Stimulated activated memory B cell treated with anti-CD40 and anti-IgM and Interleukin-4, amounts not matched to agents 10 μg/mL and 1 μg/mL and 100 μg/mL, for 72 hours (primary cell): ENCODE measurements at places on chromosomes 6 and 20.
A peak's percentile ranks its signal among the peaks of the same experiment; 100 is the strongest.

GRCh38 chr6:21599051-21599696 lies 5.6 kb downstream of the SOX4 start:
- no peak for ATAC-seq

DNA sequence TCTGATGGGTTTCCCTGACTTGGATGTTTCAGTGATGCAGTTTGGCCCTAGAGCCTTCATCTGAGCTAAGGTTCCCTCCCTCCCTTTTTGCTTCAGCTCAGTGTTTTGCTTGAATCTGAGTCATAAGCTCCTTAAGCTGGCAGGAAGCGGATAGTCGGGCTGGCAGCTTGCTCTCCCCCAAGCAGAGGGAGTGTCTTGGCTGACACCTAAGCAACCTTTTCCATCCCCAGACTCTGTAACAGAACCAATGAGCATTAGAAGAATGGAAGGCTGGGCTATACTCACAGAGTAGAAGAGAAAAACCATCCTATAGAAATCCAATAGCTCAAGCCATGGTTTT lies 98.3 kb downstream of the HAO1 start:
- ATAC-seq, result no peak

- peak; percentile 32 for ATAC-seq
Observed at GRCh38 chr20:54123587-54124180, 50.1 kb downstream of the CYP24A1 start.

DNA sequence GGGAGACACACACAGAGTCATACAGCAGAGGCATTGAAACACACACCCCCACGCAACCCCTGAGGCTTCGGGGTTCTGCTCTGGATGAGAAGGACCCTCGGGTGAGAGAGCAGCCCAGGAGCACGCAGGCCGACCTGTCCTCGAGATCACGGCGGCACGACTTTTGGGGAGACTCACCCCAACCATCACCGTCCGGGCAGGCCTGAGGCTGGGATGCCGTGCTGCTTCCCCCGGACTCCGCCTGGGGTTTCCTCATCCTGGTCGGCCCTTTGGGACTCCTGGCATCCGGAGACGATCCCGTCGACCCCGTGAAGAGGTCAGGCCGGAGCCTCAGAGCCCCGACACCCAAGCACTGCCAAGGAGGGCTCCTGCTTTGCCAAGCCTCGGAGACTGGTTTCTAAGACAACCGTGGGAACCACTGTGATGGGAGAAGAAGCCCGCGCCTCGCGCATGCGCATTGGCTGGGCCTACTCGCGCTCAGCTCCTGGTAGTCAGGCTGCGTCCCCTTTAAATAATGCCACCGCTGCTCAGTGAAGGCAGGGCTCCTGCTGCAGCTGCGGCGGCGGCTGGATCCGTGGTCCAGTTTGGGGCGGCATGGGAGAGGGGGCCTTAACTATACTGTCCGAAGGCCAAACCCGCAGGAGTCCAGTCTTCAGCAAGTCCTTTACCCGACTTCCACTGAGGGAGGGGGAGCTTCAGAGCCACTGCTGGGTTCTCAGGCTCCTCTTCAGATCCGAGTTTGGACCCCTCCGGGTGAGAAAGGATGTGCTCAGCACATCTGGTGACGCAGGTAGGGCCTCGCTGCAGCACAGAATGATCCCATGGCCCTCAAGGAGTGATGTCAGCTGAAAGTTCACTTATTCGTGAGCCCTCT lies 171.4 kb upstream of the ZNF337 start:
- ATAC-seq, result peak; percentile 54

DNA sequence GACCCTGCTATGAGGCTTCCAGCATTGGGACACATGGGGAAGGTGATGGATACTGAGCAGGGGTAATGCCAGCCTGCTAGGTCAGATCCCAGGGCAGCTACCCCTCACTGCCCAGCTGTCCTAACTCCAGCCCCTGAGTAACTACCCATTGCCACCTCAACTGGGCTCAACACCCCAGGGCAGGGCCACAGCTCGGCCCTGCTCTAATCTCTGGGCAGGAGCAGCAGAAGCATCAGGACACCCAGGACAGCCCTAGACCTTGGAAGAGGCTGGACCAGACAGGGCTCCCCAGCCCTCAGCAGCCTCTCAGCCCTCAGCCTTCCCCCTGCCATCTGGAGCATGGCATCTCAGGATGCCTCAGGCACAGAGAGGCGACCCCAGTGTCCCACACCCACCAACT lies 67.4 kb upstream of the TOP1 start:
- no peak for ATAC-seq

GRCh38 chr6:56245903-56246351 lies 1.5 kb downstream of the COL21A1 start:
- ATAC-seq, result no peak

DNA sequence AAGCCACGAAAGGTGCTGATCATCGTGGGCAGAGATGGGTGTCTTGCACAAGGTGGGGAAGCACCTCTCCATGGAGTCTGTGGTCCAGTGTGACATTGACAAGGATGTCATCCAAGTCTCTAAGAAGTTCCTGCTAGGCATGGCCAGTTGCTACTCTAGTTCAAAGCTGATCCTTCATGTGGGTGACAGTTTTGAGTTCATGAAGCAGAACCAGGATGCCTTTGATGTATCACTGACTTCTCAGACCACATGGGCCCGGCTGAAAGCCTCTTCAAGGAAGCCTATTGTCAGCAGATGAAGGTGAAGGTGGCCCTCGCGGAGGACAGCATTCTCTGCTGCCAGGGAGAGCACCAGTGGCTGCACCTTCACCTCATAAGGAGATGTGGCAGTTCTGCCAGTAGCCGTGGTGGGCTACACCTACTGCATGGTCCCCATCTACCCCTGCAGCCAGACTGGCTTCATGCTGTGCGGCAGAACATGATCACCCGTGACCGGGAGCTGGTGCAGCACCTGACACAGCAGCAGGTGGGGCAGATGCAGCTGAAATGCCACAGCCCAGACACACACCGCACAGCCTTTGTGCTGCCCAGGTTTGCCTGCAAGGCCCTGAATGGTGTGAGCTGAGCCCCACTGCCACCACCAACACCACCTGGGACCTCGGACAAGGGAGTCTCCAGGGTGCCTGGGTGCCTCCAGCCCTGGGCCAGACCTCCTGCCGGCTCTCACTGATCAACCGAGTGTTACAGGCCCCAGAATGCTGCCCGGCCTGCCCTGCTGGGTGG lies 75.0 kb upstream of the SULF2 start:
- no peak for ATAC-seq

GRCh38 chr6:2970753-2971419 lies 481 bp downstream of the SERPINB6 start:
- ATAC-seq, result peak; percentile 91
